ENCODE measurements at places on chromosomes 2 and 18.

DNA sequence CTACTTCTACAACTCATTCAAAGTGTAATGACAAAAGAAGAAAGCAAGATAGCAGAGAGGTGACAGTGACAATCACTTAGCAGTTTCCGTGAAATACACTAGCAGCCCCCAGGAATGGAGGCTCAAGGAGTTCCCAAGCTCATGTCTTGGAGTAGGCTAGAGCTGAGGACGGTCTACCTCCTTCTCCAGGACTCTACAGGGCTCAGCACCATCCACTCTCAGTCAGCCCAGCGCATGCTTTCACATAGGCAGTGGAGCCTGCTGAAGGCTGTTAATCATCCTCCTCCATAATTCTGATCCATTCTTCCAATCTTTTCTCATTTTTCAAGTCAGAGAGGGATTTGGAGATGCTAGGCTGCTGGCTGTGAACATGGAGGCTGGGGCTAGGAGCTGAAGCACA lies 85.6 kb downstream of the MYT1L start:
- no peak for DNase-seq

GRCh38 chr18:70355620-70356385 lies 67.0 kb downstream of the SOCS6 start:
- peak; percentile 73 for DNase-seq

- no peak for DNase-seq
These were observed 225.8 kb upstream of the COPS8 start for GRCh38 chr2:236859908-236860307.

DNA sequence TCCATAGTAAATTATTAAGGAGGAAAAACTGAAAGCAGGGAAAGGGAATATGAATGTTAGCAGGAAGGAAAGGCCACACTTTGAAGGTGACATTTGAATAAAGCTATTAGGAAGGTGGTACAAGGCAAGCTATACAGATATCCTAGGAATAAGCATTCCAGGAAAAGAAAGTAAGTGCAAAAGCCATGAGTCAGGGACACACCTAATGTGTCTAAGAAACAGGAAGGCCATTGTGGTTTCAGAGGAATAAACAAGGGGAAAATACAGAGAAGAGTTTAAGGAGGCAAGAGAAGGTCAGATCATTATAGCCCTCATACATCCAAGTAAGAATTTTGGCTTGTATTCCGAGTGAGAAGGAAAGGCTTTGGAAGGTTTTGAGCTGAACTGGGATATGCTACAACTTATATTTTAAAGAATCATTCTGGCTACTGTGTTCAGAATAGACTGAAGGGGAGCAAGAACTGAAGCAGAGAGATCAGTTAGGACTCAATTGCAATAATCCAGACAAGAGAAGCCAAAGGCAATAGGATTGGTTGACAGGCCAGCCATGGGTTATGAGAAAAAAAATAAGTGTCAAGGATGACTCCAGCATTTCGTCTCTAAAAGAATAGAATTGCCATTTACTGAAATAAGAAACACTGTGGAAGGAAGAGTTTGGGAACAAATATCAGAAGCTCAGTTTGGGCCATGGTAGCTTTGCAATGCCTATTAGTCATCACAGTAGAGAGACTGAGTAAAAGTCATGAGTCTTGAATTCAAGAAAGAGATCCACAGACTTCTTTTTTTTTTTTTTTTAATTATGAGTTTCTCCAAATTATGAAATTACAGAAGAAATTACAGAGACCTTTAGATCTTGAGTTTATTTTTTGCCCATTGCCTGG lies 11.3 kb downstream of the RAD51AP2 start:
- no peak for DNase-seq

GRCh38 chr2:21251216-21251980 lies 127.6 kb downstream of the TDRD15 start:
- DNase-seq: peak; percentile 82

Measured in NCI-H510A treated with DMSO at 0.1 percent for 48 hours (cell line).